ENCODE measurements at places on chromosomes 5 and 9. TPM values are rescaled to one million over a fixed set of nuclear protein-coding genes. Genes with fewer than 3 reads are reported as not detected.

Gene ZNF782
- total RNA-seq, result 1.4 TPM

Gene ODF2
- 44.3 TPM for total RNA-seq

Gene FOXD4
- 0.23 TPM for total RNA-seq

Gene SPINK7
- total RNA-seq, result not detected
